ENCODE measurements at places on chromosomes 13 and 19.

DNA sequence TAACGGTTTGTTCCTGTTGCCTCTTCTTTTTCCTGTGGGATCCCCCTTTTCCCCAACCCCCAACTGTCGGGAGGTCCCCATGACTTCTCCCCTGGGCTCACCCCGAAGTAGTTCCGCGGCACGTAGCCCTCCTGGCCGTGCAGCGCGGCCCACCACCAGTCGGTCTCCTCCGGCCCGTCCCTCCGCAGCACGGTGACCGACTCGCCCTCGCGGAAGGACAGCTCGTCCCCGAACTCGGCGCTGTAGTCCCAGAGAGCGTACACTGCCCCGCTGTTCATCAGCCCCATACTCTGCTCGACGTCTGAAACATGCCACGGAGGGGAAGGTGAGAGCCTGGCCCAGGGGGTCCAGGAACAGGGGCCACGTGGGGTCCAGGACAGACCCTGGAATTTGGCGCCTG, 12.1 kb upstream of the ERCC2 start:
- DNase-seq = no peak

- no peak for DNase-seq
Observed at GRCh38 chr19:48990400-48990799, 2.7 kb downstream of the GYS1 start.

- DNase-seq = no peak
Observed at GRCh38 chr13:40070357-40070756, 414.9 kb downstream of the COG6 start.

DNA sequence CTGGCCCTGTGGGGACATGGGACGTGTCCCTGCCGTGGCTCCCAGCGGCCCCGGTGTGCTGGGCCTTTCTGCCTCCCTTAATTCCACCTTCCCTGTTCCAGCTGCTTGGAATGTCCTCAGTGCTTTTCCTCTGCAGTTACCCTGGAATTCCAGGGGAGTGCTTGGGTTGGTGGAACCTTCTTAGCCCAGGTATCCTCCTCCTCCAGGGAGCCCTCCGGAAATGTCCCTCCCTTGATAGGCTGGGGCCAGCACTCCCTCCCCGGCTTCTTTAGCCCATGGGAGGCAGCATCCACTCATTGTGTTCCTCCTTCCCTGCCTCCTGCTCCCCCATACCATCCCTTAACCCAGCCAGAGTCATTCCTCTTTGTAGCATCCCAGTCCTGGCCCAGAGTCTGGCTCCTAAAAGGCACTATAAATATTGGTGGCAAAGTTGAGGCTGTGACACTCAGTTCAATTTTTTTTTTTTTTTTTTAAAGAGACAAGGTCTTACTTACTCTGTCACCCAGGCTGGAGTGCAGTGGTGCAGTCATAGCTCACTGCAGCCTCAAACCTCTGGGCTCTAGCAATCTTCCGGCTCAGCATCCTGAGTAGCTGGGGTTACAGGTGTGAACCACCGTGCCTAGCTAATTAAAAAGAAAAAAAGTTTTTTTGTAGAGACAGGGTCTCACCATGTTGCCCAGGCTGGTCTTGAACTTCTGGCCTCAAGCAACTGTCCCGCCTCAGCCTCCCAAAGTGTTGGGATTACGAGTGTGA, 13.7 kb upstream of the SLC7A10 start:
- DNase-seq = no peak

- no peak for DNase-seq
Observed at GRCh38 chr13:79740991-79741390, 260.0 kb downstream of the NDFIP2 start.

- no peak for DNase-seq
Observed at GRCh38 chr19:42324655-42325307, 654 bp upstream of the MEGF8 start.

- no peak for DNase-seq
Observed at GRCh38 chr19:55667958-55668357, 7.1 kb upstream of the EPN1 start.

GRCh38 chr13:33204130-33204927, 81.2 kb downstream of the STARD13 start:
- DNase-seq = no peak

GRCh38 chr13:99075268-99076191, 97.7 kb upstream of the DOCK9 start:
- DNase-seq = no peak

DNA sequence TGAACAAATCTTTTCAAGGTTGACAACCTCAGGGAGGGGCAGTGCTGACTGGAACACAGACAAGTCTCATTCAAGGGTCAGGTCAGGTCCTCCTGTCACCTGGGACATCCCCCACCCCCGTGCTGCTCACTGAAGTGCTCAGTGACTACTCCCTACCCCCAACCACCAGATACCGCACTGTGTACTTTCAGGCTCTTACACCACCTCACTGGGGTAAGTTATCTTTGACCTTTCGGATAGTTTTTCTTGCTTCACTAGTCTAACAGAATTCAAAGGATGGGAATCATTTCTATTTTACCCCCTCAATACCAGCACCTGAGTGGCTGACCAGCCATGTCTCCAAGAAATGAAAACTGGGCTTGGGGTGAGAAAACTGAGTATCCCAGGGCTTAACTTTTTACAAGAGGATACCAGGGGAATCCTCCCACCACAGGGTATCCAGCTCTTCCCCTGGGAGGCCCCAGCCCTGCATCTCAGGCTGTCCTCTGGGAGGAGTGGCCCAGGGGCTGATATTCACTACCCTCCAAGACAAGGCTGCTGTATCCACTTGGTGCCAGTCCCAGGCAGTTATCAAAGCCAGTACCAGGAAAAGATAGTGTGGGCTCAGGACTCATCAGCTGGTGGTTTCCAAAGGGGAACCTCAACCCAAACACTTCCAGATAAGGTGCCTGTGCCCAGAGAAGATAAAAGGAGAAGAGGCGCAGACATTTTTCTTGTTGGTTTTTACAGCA, 2.1 kb downstream of the ZNF563 start:
- DNase-seq = no peak

DNA sequence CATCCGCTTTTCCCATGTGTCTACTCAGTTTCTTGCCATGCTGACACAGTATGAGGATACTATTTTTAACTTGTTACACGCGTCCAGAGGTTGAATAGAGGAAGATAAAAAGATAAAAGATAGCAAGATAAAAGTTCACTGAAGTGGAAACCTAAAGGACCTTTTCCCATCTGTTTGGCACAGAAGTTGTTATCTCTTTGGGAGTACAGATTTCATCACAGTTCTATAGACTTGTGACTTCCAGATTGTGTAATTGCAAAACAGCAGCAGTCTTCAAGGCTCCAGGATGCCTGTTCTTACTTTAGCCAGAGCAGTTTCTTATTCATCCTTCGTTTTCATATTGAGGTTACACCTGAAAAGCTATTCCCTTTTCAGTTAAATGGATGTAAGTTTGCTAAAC, 369.2 kb downstream of the GPC5 start:
- no peak for DNase-seq

DNA sequence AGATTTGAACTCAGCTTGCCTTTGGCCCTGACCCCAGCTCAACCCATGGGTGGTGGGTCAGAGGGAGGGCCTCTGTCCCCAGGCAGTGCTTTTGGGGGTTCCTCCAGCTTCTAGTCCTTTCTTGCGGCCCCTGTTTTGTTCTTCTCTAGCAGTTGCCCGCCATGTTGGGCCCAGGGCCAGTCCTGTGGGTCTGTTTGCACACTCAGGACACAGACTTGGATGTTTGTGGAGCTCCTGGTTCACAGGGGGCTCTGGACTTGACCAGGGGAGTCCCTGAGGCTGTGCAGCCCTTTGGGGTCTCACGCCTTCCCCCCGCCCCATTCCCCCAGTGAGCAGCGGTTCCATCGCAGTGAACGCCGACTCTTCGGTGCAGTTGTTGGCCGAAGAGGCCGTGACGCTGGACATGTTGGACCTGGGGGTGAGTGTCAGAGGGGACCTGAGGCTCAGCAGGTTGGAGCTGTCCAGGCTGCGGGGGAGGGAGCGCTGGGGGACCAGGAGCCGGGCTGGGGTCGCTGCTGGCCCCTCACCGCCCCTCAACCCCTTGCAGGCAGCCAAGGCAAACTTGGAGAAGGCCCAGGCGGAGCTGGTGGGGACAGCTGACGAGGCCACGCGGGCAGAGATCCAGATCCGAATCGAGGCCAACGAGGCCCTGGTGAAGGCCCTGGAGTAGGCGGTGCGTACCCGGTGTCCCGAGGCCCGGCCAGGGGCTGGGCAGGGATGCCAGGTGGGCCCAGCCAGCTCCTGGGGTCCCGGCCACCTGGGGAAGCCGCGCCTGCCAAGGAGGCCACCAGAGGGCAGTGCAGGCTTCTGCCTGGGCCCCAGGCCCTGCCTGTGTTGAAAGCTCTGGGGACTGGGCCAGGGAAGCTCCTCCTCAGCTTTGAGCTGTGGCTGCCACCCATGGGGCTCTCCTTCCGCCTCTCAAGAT, 2.5 kb downstream of the ATP5F1D start:
- DNase-seq = peak; percentile 80

- DNase-seq = no peak
Observed at GRCh38 chr13:112770504-112770903, 80.7 kb downstream of the ATP11A start.

DNA sequence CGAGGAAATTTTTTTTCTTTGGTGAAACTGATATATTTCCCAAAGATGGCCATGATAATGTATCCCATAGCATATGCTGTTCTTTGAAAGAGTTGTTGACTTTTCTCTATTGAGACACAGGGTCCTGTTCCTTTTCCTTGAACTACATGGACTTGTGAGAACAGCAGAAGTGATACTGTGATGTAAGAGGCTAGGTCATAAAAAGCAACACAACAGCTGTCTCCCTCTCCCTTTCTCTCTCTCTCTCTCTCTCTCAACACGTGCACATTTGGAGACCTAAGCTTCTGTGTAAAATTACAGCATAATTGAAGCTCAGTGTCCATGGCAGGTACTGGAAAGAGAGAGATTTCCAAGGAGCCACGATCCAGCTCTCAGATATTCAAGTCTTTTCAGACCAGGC, 1712.4 kb downstream of the EFNB2 start:
- no peak for DNase-seq

- DNase-seq = no peak
Observed at GRCh38 chr19:48928164-48929025, 5.1 kb upstream of the DHDH start.

DNA sequence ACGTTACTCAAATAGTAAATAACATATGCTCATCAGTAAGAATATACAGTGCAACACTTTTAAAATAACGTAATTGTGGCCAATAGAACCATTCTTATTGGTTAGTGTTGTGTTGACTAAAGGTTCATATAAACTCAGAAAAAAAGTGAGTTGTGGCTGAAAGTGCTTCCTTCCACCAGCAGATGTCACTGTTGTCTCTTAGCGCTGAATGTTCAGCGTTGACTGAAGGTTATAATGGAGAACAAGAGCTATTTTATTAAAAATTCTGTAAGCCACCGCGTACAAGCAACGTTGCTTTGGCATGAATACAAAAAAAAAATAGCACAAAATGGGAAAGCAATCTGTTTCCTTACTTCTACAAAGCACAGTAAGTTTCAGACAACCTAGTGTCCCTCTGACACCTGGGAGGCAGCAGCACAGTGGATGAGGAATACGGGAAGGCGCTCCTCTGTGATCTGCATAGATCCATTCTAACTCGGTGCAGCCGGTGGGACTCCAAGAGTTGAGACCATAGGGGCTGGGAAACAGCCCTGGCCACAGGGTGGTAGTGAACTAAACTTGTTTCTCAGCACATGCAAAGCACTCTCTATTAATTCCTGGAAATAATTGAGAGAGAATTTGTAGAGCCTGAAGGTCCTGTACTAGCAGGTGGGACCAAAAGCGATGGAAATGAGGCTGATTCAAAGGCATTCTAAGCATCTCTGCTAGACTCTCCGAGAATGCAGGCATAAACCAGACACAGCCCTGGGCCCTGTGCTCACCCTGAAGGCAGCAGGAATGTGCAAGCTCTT, 23.9 kb upstream of the OXGR1 start:
- DNase-seq = peak; percentile 22

GRCh38 chr19:3154957-3155736, 19.3 kb downstream of the GNA15 start:
- no peak for DNase-seq

GRCh38 chr19:34662919-34663318, 14.0 kb downstream of the SCGB2B2 start:
- DNase-seq = no peak

- DNase-seq = no peak
Observed at GRCh38 chr19:15871570-15871969, 26.3 kb downstream of the CYP4F2 start.

GRCh38 chr13:40148742-40149141, 493.3 kb downstream of the COG6 start:
- no peak for DNase-seq

- no peak for DNase-seq
Observed at GRCh38 chr13:96795670-96796069, 198.6 kb downstream of the OXGR1 start.

GRCh38 chr19:6528544-6529121, 2.2 kb upstream of the TNFSF9 start:
- no peak for DNase-seq

GRCh38 chr19:48696353-48697010, 711 bp downstream of the FUT2 start:
- no peak for DNase-seq

GRCh38 chr19:43309466-43309865, 40.1 kb upstream of the PSG9 start:
- DNase-seq = no peak

- no peak for DNase-seq
Observed at GRCh38 chr13:86000546-86000945, 201.3 kb upstream of the SLITRK6 start.

DNA sequence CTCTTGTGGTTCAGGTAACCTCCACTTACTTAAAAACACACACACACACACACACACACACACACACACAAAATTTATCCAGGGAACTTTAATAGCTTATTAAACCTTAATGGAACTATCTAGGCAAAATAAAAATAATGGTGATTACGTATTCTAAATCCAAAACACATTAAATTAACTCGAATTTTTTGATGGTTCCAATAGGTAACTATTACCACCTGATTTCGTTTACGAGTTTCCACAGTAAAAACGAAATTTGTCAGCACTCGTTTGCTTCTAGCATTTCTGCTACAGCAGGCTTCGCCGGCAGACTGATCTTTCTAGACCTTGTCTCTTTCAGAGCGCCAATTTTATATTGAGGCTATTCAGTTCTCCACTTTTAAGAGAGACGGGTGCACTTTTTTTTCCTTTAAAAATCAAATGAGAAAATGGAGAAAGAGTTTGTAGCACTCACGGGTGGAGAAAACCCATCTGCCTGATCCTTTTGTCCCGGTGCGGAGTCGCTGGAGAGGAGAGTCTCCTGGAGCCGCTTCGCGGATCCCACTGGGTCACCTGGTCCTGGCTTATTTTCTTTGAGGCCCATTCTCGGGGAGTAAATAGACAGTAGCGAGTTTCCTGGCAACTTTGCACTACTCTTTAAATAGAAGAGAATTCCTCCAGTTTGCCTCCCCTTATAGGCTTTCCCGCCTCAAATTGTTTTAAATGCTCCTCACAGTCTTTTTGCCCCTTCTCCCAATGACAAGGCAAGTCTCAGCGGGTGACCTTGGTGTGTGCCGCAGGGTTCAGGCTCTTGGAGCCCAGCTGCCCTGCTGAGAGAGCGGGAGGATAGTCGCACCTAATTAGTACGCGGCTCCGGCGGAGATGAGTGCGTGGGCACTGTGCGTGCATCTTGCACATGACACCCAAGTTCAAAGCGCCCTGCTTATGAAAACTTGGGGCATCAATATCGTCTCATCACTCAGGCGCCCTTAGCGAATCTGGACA, 117.0 kb downstream of the KCNRG start:
- DNase-seq = no peak

Measured in progenitor cell of endocrine pancreas (in vitro differentiated cells).